ENCODE measurements at places on chromosomes 5 and 9.

DNA sequence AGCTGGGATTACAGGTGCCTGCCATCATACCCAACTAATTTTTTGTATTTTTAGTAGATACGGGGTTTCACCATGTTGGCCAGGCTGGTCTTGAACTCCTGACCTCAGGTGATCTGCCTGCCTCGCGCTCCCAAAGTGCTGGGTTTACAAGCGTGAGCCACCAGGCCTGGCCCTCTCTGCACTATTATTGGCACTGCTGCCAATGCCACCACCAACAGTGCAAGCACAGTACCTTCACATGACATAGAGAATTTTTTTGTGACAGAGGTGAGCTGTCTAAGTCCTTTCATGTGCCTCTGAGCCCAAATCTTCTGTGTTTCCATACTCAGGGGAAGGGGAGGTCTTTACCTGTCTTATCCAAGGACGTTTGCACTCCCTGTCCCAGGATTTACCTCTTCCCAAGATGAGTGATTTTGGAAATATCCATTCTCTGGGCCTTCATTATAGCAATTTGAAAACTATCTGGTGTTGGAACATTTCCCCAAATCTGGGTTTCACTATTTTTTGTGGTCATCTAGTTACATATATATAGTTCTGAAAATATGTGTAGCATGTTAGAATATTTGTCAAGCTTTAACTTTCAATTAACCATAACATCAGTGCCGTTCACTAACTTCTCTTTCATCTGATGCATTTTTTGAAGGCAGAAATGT lies 5.4 kb upstream of the CD180 start:
- DNase-seq: no peak

GRCh38 chr5:142013734-142014521 lies 1.1 kb upstream of the GNPDA1 start:
- no peak for DNase-seq

GRCh38 chr9:123033352-123033751 lies at the start of gene GPR21:
GPR21 (plus strand) TSS chr9:123033667; CDS start chr9:123034567, 900 bp downstream.
- DNase-seq: no peak

DNA sequence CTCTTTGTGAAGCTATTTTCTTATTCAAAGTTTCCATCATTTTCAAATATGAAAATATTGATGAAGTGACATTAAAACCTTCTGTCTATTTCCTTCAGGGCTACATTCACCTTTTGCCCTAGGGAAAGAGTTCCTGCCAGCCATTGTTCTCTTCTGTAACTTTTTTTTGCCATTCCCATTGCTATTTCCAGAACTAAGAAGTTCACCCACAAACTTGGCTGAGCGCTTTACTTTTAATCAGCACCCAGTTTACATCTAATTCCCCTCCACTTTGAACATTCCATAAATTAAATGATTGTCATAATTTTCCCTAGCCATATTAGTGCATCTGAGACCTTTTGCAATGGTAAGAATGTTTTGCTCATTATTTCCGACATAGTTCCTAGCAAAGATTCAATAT lies 4.4 kb downstream of the IL33 start:
- no peak for DNase-seq

DNA sequence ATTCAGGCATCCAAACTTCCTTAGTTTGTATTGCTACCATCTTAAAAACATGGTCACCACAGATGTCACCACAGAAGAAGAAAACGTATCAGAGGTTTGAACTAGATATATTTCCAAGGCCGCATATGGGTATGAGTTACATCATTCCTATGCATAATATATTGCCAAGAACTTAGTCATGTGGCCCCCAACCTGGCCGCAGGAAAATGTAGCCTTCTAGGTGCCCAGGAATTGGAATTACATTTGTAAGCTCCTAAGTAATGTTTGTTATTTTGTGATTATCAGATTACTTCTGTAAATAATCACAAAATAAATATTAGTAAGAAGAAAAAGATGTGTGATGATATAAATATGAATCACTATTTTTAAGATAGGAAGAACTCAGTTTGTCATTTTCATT lies 351.4 kb downstream of the ISL1 start:
- DNase-seq: no peak

GRCh38 chr9:134994926-134995791 lies 77.4 kb upstream of the FCN1 start:
- no peak for DNase-seq

GRCh38 chr5:82597437-82597836 lies 319.3 kb upstream of the RPS23 start:
- no peak for DNase-seq

- DNase-seq: no peak
Measured at GRCh38 chr5:64286381-64286780, 120.7 kb downstream of the RNF180 start.

- DNase-seq: no peak
Measured at GRCh38 chr5:93349613-93350012, 231.4 kb downstream of the NR2F1-AS1 start.

- no peak for DNase-seq
Measured at GRCh38 chr5:75753182-75753581, 35.9 kb upstream of the POC5 start.

DNA sequence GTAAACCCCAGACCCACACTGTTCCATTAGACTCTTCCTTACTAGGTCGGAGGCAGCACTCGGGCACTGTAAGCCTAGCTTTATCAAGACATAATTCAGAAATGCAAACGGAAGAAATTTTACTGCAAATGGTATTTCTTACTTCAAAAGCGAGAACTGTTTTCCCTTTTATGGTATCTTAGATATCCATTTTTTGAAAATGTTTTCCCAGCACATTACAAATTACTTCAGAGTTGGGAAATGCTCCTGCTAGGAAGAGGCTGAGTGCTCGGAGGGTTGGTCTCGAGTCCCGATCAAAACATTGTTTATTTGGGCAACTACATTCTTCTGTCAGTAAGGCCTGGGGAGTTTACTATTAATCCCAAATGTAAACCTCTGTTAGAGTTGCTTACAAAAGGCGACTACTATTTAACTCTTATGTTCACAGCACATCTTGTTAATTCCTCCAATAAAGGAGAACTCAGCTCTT lies 332.9 kb downstream of the CWC27 start:
- no peak for DNase-seq

GRCh38 chr5:177378884-177379883 lies 5.0 kb upstream of the SLC34A1 start:
- peak; percentile 27 for DNase-seq

DNA sequence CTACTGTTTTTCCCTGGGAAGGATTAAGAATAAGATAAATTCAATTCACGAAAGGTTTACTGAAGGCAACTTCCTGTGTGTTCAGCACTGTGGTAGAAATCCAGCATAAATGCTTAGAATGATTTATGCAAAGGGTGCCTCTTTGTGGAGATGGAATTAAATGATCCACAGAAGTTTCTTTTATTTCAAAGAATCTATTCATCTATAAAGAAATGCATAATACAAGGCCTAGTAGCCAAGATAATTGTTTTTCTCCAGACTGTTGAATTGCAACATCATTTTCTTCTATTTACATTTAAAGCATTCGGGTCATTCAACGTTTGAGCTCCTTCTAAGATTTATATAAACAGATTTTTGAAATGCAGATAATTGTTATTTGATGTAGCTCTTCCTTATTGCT lies 138.8 kb upstream of the NFIL3 start:
- no peak for DNase-seq

DNA sequence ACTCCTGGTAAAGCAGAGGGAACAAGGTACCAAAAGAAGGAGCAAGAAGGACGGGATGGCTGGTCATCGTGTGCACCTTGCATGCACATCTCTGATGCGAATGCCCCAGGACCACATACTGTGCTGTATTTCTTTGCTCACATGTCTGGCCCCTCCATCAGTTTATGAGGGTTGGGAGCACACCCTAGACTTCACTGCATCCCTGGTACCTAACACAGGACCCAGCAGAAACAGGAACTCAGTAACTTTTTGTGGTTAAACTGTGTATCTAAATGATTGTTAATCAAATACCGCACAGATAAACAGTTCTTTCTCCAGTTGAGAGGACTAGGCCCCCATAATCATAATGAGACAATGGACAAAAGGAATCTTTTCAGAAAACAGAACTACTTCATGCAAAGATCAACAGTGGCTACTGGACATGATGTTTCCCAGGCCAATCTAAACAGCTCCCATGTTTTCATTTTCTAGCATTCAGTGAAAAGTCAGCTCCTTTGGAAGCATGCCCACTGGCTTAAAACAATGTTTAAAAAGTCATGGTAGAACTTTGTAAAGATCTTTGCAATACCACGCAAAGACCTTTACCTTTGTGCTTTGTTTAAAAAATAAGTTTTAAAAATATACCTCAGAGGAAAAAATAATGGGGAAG lies 55.5 kb upstream of the IFNK start:
- DNase-seq: no peak

- DNase-seq: no peak
Measured at GRCh38 chr5:78753093-78753531, 104.5 kb upstream of the LHFPL2 start.

DNA sequence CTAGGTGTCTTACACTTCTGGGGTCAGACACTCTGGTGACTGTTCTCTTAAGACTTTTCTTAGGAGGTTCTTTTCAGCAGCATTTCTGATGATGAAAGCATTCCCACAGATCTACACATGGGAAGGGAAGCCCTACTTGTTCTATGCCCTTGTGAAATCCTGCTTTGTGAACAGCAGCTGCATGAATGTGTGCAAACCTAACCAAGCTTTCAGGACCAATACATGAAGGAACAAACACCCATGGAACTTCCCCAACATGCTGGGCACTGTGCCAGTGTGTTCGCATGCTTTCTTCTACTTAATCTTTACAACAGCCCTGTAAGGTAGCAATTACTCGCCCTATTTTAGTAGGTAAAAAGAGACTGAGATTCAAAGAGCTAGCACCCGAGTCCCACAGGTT lies 439.9 kb upstream of the KLF4 start:
- DNase-seq: no peak

- no peak for DNase-seq
Measured at GRCh38 chr9:93126825-93127368, 7.2 kb downstream of the NINJ1 start.

DNA sequence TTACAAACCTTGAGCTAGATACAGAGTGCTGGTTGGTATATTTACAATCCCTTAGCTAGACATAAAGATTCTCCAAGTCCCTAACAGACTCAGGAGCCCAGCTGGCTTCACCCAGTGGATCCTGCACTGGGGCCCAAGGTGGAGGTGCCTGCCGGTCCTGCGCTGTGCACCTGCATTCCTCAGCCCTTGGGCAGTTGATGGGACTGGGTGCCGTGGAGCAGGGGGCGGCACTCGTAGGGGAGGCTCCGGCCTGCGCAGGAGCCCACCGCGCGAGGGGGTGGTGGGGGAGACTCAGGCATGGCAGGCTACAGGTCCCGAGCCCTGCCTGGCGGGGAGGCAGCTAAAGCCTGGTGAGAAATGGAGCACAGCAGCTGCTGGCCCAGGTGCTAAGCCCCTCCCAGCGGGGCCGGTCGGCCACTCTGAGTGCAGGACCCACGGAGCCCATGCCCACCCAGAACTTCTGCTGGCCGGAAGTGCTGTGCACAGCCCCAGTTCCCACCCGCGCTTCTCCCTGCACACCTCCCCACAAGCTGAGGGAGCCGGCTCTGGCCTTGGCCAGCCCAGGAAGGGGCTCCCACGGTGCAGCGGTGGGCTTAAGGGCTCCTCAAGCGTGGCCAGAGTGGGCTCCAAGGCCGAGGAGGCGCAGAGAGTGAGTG lies 1464.7 kb downstream of the EFNA5 start:
- no peak for DNase-seq

GRCh38 chr5:617896-618295 lies 5.8 kb downstream of the CEP72 start:
- no peak for DNase-seq

DNA sequence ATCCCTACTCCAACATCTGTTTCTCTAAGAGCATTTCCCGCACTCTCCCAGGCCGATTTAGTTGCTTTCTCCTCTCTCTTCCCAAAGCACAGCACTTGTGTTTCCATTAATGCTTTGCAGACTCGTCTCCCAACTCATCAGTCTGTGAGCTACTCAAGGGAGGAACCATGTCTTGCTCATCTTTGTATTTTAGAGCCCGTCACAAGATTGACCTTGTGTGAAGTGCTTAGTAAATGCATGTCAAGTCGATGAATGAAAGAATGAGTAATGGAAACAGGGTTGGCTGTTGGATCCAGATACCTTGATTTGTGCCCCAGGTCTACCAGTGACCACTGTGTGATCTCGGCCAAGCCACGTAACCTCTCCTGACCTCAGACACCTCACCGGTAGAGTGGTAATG lies 99.3 kb downstream of the KLF4 start:
- no peak for DNase-seq

DNA sequence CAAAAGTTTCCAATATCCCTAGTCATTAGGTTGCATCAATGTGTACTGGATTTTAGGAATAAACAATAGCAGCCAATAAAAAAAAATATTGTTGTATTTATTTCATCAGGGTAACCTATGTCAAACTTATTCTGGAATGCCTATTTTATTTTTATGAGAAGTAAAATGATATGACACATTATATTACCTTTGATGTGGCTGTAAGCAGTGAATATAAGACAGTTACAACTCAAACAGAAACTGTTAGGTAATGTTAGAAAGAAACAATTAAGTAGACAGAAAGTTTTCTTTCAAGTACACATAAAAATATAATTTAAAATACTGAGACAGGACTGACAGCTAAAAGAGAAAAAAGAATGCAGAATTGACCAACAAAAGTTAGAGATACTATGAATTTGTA lies 65.5 kb downstream of the GNG10 start:
- no peak for DNase-seq

- DNase-seq: no peak
Measured at GRCh38 chr9:115944166-115944948, 209.2 kb upstream of the PAPPA start.

GRCh38 chr5:172801179-172801671 lies 30.2 kb upstream of the DUSP1 start:
- no peak for DNase-seq

- DNase-seq: no peak
Measured at GRCh38 chr5:165497707-165498106, 1992.3 kb downstream of the MAT2B start.

DNA sequence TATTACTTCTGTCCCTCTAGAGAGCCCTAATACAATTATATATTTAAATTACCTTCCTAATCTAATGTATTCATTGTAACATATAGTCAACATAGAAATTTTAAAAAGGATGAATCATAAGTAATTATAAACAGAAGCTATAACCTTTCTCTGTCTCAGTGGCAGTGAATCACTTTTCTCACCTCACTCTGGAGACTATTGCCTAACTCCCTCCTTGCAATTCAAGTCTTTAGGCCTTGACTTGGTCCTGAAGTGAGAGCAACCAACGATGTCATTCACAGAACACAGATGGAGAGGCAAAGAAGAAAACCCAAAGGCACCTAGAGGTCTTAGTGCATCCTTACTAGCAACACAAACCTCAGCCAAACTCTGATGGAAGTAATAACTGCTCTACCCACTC lies 133.3 kb upstream of the DPYSL3 start:
- DNase-seq: no peak
